Esophagus squamous epithelium (tissue), 5 donors: ENCODE measurements at places on chromosomes 12 and 14.

- DNase-seq, result no peak
Measured at GRCh38 chr12:132584429-132584828, 26.0 kb downstream of the LRCOL1 start.

GRCh38 chr14:48914921-48915320 is 671.3 kb downstream of the RPS29 start:
- DNase-seq, result no peak

- DNase-seq, result no peak
Measured at GRCh38 chr12:97756066-97756666, 293.6 kb downstream of the RMST start.

DNA sequence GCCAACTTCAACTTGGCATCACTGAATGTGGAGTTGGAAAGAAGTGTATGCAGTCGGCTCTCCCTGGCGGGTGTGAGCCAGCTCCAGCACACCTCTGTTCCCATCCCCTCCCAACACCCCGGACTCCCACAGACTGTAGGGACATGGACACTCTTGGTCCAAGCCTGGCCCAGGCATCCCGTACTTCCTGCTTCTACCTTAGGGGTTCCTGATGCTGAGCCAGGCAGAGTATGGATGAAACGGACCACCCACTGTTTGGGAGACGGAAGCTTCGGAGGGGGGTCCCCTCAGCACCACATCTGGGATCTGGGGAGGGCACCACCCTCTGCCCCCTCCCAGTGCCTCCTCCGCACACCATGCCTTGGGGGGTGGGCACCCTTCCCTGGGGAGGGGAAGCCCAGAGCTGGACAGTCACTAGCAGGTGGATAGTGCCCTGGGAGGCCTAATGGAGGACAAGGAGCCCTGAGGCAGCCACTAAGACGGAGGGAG is 62.0 kb downstream of the LGMN start:
- DNase-seq, result no peak

- DNase-seq, result no peak
Measured at GRCh38 chr12:77973579-77973978, 142.9 kb downstream of the NAV3 start.

DNA sequence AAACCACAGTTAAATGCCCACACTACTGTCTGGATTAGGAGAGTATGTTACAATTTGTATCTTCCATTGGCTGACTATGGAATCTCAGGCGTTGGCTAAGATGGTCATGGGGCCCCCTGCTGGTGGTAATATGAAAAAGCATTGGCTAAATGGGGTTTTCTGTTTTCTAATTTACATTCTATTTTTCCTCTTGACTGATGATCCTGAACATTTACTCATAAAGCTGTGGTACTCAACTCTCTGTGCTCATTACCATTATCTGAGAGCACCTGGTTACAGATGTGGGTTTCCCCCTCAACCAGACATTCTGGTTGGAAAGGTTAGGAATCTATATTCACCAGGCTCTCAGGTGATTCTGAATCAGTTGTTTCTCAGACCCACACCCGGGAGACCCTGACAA is 64.8 kb downstream of the WSCD2 start:
- no peak for DNase-seq

DNA sequence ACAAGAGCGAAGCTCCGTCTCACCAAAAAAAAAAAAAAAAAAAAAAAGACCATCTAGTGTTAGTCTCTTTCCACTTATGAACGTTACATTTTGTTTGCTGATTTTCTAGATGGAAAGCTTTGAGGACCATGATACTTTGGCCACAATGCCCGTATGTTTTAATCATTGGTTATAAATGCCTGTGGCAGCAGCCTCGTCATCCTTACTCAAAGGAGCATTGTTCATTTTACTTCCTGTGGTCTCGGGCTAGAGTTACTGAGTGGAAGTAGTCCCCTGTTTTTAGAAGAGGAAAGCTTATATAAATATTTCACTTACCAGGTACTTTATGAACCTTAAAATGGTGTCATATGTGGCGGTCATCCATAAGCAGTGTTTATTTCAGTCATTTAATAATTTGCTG is 359.9 kb downstream of the AEBP2 start:
- DNase-seq, result no peak

- no peak for DNase-seq
Measured at GRCh38 chr14:68785534-68786490, 7.1 kb downstream of the ZFP36L1 start.

DNA sequence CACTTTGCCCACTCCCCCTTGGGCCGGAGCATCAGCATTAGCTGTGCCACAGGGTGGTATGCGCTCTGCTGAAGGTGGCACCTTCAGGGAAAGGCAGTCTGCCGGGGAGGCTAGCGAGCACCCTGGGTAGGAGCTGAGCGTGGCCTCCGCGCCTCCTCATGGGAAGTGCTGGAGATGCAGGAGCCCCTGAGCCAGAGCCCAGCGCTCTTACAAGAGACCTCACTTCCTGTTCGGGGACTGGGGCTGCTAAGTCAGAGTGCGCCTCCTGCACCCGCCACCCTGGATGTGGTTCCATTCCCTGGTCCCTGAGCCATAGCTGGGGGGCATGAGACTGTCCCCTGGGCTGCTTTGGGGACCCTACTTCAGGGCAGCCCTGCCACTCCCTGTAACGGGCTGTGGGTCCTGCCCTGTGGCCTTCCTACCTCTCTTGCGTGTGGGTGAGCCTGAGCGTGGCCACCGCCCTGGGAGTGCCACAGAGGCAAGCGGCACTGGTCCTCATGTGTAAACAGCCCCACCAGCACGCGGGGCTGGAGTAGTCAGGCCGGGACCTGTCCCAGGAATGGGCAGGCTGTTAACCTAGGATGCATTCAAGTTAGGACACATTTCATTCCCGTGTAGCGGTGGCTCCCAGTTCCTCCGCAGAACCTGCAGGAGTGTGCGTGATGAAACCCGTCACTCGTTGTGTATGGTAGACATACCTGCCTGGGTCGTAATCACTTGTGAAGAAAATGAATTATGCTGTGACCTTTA is 19.4 kb downstream of the COA8 start:
- no peak for DNase-seq

- DNase-seq, result no peak
Measured at GRCh38 chr12:3998397-3998796, 125.2 kb upstream of the PARP11 start.

GRCh38 chr14:68477461-68478085 is 315.3 kb downstream of the ZFP36L1 start:
- no peak for DNase-seq

- DNase-seq, result no peak
Measured at GRCh38 chr14:93267149-93267711, 60.2 kb downstream of the UBR7 start.

GRCh38 chr12:12563290-12563928 is 746 bp upstream of the DUSP16 start:
- no peak for DNase-seq

GRCh38 chr12:5965950-5966383 is 20.9 kb upstream of the ANO2 start:
- no peak for DNase-seq

DNA sequence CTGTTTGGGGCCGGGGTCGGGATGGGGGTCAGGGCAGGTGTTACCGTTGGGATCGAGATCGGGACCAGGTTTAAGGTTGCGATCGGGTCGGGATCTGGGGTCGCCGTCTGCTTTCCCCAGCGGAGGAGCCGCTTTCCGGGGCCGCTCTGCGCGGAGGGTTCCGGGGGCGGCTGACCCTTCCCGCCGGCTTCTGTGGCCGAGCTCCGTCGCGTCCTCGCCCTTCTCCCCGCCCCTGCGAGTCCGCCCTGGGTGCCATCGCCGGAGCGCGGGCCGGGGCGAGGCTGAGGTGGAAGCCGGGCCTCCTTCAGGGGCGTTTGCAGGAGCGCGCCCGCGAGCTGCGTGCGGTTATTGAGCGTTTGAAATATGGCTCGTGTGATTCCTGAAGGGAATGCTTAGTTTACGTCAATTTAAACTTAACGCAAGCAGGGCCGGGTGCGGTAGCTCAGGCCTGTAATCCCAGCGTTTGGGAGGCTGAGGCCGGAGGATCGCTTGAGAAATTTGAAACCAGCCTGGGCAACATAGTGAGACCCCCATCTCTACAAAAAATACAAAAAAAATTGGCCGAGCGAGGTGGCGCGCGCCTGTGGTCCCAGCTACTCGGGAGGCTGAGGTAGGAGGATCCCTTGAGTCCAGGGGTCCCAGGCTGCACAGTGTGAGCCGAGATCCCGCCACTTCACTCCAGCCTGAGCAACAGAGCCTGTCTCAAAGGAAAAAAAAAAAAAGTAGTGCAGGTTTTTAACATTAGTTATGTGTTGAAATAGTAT is 620 bp downstream of the PGAM5 start:
- DNase-seq, result no peak

GRCh38 chr14:87687420-87687819 is 305.6 kb downstream of the GALC start:
- DNase-seq, result no peak

DNA sequence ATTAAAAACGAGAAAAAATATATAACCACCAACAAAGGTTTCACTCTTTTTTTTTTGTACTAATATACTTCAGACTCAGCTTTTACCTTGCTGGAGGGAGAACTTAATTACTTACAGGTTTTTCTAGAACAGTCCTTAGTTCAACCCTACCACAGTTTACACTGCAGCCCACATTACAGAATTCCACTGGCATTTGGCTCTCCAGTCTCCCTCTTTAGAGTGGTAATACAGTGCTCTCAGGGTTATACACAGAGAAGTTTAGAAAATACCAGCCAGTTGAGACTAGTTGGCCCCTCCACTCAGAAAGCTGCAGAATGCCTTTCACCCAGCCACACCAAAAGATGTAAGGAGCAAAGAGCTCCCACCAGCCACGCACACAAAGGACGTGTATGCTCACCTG is 122.3 kb upstream of the DIO3 start:
- no peak for DNase-seq

DNA sequence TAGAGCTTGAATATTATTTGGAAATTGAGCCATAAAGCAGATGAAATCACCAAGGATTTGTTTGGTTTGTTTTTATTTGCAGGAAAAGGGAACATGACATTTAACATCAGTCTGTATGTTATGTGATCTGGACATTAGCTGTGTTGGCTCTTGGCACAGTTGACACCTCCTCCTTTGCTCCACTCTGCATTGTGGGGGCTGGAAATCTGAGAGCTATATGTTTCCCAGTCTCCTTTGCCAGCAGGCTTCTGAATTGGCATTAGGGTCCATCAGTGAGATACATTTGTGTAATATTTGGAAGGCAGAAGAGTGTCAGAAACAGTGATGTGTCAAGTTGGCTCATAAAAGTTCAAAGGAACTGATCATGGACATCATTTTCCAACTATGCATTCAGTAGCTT is 322.1 kb upstream of the ATP2B1 start:
- DNase-seq, result no peak

DNA sequence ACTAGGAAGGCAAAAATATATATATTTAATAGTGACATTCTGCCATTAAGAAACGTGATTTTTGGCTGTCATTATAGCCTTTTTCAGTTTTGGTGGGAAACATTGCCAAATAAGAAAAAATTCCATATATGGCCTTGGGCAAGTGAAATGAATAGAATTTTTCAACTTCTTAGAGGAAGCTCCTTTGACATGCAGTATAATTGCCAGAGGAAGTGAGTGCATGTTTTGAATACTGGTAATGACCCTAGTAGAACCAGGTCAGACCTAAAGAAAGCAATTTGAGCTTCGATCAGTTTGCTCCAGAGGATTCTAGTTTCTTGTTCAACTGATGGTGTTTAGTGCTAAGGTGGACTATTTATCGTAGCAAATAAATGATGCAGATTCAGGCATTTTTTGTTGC is 26.2 kb upstream of the TRIM9 start:
- DNase-seq, result no peak

- DNase-seq, result no peak
Measured at GRCh38 chr12:46554460-46554859, 181.9 kb upstream of the SLC38A2 start.

GRCh38 chr14:106831322-106831720 is 1304.9 kb downstream of the TMEM121 start:
- DNase-seq, result no peak

DNA sequence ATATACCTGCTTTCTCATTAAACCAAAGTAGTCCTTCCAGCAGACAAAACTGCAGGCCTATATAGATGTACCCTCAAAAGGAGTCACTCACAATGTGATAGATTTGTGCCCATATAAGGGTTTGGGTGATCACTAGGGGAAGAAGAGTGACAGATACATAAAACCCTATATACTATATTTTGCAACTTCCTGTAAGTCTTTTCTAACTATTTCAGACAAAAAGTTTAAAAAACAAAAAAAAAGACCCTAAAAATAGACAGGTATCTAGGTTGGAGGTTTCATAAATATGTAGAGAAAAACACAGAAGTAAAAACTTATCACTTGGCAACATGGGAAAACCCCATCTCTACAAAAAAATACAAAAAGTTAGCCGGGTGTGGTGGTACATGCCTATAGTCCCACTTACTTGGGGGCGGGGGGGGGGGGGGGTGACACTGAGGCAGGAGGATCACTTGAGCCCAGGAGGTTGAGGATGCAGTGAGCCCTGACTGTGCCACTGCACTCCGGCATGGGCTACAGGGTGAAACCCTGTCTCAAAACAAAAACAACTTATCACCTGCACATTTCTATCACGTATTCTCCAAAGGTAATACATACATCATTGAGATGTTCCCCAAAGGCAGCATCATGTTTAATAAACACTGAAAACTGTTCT is 2.9 kb downstream of the VCPKMT start:
- DNase-seq, result no peak
